Adipose tissue (tissue), 3 donors: ENCODE measurements at places on chromosomes 7 and 10. TPM values are rescaled to one million over a fixed set of nuclear protein-coding genes. Genes with fewer than 3 reads are reported as not detected.

VAX1 gene
- polyA plus RNA-seq = not detected

VIPR2 gene
- 5.2 TPM for polyA plus RNA-seq

FEZF1 gene
- not detected for polyA plus RNA-seq

PSD gene
- polyA plus RNA-seq = 1.2 TPM

HOXA9 gene
- 6.3 TPM for polyA plus RNA-seq

ADAMTS14 gene
- under 0.01 TPM for polyA plus RNA-seq

MRPS24 gene
- polyA plus RNA-seq = 119 TPM
